ENCODE measurements at places on chromosomes 7 and 10. TPM values are rescaled to one million over a fixed set of nuclear protein-coding genes. Genes with fewer than 3 reads are reported as not detected.

DNA sequence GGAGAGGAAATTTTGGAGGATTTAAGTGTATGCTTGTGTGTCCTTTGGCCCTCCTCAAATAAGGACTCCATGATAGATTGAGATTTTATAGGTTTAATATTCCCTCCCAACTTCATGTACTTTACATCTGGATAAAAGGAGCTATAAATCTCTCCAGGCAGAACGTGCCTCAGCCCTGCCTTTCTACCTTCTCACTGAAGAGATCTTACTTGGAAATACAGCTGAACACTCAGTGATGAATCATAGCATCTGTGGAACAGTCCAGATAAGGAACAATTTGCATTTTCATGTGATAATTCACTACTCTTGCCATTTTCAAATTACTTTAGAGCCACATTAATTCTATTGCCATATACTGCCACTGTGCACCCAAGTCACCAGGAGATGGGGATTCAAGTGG, 364.6 kb upstream of the PODXL start:
- H3K4me1 ChIP-seq = no peaks in the 10 kb centered on the region
- no peaks in the 10 kb centered on the region for H3K27me3 ChIP-seq

DNA sequence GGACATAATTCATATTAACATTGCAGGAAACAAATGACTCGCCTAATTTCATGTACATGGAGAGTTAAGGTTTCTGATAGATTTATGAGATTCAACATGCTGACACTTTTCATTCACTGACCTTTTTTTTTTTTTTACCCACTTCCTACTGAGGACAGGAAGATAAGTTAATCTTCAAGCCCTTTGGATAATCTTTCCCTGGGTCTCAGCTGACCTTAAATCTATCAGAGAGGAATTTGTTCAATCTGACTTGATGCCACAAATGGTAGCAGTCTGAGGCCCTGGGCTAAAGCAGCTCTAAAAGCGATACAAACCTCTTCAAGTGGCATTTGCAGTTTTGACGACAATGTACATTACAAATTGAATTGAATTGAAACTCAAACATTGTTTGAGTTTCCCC, 493.3 kb upstream of the SORCS1 start:
- no peak for DNase-seq
- H3K4me3 ChIP-seq = no peak overlapping the region
- H3K36me3 ChIP-seq = no peaks in the 10 kb centered on the region
- H3K27ac ChIP-seq = no peak overlapping the region
- H3K27me3 ChIP-seq = no peaks in the 10 kb centered on the region
- H3K4me1 ChIP-seq = peaks cover 4% of the 10 kb centered on the region

- peaks cover 13% of the 10 kb centered on the region for H3K4me1 ChIP-seq
- H3K4me3 ChIP-seq = no peak overlapping the region
- H3K36me3 ChIP-seq = no peaks in the 10 kb centered on the region
Measured at GRCh38 chr7:157000741-157001653, 9.5 kb downstream of the MNX1 start.

- H3K4me3 ChIP-seq = no peak overlapping the region
- H3K27ac ChIP-seq = no peak overlapping the region
- no peaks in the 10 kb centered on the region for H3K36me3 ChIP-seq
- DNase-seq = no peak
Measured at GRCh38 chr10:120394446-120394845, 62.6 kb upstream of the PLPP4 start.

Gene CALHM3
- not detected for polyA plus RNA-seq

Gene OPN1SW
- polyA plus RNA-seq = 0.74 TPM

GRCh38 chr10:70258216-70258615, 25.0 kb upstream of the PPA1 start:
- H3K27ac ChIP-seq = no peak overlapping the region
- no peaks in the 10 kb centered on the region for H3K4me1 ChIP-seq
- no peaks in the 10 kb centered on the region for H3K36me3 ChIP-seq
- H3K27me3 ChIP-seq = no peaks in the 10 kb centered on the region

DNA sequence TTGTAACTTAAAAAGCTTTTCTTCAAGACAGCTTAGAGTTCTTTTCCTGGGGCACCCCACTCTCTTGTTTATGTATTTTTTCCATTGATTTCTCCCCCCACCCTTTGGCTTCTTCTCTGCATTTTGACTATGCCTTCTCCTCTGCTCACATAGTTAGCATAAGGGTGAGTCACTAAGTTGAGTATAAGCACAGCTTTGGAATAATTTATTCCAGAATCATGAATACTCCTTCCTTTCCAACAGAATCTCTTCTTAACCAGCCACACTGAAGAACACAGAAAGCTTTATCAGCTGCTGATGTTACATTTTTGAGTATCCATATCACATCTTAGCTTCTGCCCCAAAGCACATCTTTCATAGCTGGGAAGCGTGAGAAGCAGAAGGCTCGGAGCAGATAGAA, 449.5 kb upstream of the MKI67 start:
- peaks cover 16% of the 10 kb centered on the region for H3K4me1 ChIP-seq
- H3K27ac ChIP-seq = no peak overlapping the region
- H3K4me3 ChIP-seq = no peak overlapping the region
- no peaks in the 10 kb centered on the region for H3K36me3 ChIP-seq
- no peak for DNase-seq

Gene ATOH7
- polyA plus RNA-seq = 0.50 TPM

DNA sequence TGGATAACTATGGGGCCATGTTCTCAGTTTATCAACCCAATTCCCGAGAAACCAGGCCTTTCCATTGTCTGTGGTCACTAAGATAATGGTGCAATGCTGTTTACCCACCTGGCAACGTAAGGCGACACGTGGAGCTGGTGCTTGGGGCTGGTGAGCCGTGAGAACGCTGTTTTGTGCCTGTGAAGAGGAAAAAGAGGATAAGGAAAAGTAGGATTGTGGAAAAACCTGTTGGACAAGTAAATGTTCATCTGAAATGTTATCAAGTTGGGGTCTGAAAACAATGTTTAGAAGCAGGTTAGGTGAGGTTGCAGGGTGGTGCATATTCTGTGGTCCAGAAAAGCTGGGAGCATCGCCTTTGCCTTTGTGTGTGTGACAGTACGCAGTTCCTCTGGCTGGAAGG, 88.5 kb downstream of the PPP1R17 start:
- no peaks in the 10 kb centered on the region for H3K4me1 ChIP-seq
- H3K27ac ChIP-seq = no peak overlapping the region
- H3K4me3 ChIP-seq = no peak overlapping the region
- H3K36me3 ChIP-seq = no peaks in the 10 kb centered on the region
- H3K27me3 ChIP-seq = peaks cover 40% of the 10 kb centered on the region

GRCh38 chr7:28018020-28018419, 162.6 kb downstream of the JAZF1 start:
- no peak overlapping the region for H3K27ac ChIP-seq
- no peak overlapping the region for H3K4me3 ChIP-seq
- no peaks in the 10 kb centered on the region for H3K36me3 ChIP-seq
- H3K27me3 ChIP-seq = no peaks in the 10 kb centered on the region

- H3K4me3 ChIP-seq = no peak overlapping the region
- DNase-seq = peak; percentile 81
- no peaks in the 10 kb centered on the region for H3K36me3 ChIP-seq
- H3K4me1 ChIP-seq = no peaks in the 10 kb centered on the region
- H3K27ac ChIP-seq = no peak overlapping the region
- H3K27me3 ChIP-seq = no peaks in the 10 kb centered on the region
Measured at GRCh38 chr10:122911889-122912484, 1.6 kb downstream of the FAM24A start.

DNA sequence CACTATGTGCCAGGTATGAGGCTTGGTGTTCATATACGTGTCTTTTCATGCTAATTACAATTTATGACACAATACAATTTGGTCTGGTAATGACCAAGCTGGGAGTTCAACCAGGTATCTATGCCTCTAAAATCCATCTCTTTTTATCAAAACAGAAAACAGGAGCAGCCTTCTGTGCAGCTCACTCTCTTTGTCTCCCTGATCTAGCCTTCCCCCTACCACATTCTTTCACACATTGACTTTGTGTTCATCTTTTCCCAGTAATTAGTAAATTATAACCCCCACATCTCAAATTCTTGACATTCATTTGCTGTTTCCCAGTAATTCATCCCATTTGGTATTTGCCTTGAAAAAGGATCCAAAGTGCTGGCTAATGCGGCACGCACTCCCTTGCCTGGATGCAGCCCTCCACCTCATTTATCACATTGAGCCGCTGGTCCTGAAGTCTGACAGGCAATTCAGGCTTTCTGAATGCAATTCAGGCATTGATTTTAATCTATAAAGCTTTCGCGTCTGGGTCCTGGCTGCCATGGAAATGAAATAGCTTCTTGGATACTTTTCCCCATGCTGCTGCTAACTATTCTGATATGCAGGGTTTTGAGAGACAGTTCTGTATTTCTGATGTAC, 112.5 kb upstream of the ANKRD1 start:
- H3K36me3 ChIP-seq = no peaks in the 10 kb centered on the region
- peaks cover 3% of the 10 kb centered on the region for H3K4me1 ChIP-seq
- no peak for DNase-seq
- no peak overlapping the region for H3K27ac ChIP-seq
- no peak overlapping the region for H3K4me3 ChIP-seq
- H3K27me3 ChIP-seq = no peaks in the 10 kb centered on the region

Gene C10orf53
- not detected for polyA plus RNA-seq

DNA sequence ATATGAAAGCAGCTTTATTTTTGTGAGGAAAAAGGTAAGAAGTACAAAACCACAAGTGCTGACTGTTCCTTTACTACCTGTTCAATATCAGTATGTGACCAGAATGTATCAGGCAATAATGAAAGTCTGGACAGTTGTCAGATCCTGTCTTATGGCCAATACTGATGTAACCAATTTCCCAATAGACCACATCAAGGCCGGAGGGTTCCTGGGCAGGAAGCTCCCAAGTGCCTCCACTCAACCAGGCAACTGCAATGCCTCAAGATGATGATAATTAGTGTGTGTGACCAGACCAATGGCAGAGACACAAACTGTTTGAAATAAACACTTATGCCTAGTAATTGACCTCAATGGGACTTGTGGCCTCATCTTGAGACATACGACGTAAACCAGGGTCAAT, 149.4 kb upstream of the ASAH2 start:
- no peak for DNase-seq
- no peaks in the 10 kb centered on the region for H3K27me3 ChIP-seq
- no peaks in the 10 kb centered on the region for H3K36me3 ChIP-seq
- H3K4me1 ChIP-seq = peaks cover 9% of the 10 kb centered on the region
- no peak overlapping the region for H3K27ac ChIP-seq
- H3K4me3 ChIP-seq = no peak overlapping the region

- DNase-seq = no peak
- no peak overlapping the region for H3K4me3 ChIP-seq
- H3K27me3 ChIP-seq = no peaks in the 10 kb centered on the region
- peaks cover 23% of the 10 kb centered on the region for H3K4me1 ChIP-seq
Measured at GRCh38 chr10:121216721-121217181, 365.6 kb downstream of the WDR11 start.

DNA sequence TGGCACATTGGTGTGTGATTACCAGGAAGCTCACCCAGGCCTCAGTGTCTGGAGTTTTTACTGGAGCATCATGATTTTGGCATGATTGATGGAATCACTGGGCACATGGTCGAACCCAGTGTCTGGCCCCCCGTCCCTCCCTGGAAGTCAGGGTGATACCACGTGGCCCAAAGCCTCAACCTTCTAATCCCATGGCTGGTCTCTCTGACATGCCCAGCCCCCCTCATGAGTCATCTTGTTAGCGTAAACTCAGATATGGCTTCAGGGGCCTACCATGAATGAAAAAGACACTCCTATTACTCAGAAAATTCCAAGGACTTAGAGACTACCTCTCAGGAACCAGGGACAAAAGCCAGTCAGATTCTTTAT, 109.3 kb downstream of the GRK5 start:
- H3K27me3 ChIP-seq = no peaks in the 10 kb centered on the region
- DNase-seq = no peak
- no peak overlapping the region for H3K4me3 ChIP-seq
- H3K4me1 ChIP-seq = peaks cover 30% of the 10 kb centered on the region

DNA sequence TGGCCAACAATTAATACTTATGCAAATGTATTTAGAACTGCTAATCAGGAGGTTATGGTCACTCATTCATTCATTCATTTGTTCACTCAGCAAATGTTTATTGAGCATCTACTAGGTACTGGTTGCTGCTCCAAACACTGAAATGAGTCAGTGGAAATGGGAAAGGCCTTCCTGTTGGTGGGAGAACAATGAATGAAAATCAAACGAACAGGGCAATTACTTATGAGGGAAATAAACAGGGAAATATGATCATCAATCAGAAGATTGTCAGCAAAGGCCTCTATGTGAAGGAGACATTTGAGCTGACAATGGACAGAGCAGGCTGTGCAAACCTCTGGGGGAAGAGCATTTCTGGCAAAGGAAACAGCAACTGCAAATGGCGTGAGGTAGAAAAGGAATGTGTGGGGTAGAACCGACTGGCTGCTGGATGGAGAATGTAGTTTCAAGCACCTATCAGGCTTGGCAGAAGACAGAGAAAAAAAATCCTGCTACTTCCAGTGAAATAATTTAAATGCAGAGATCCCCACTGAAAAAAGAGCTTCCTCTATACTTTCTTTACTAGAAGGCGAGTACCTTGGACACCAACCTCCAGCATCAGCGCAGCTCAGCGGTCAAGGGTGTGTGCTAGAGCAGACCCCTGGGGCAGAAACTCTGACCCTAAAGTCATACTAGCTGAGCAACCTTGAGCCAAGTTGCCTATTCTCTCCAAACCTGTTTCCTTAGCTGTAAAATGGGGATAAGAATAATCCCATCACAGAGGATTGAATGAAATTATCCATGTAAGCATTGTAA, 108.8 kb upstream of the EEPD1 start:
- no peaks in the 10 kb centered on the region for H3K27me3 ChIP-seq
- peaks cover 34% of the 10 kb centered on the region for H3K4me1 ChIP-seq
- DNase-seq = peak; percentile 33
- no peak overlapping the region for H3K27ac ChIP-seq

DNA sequence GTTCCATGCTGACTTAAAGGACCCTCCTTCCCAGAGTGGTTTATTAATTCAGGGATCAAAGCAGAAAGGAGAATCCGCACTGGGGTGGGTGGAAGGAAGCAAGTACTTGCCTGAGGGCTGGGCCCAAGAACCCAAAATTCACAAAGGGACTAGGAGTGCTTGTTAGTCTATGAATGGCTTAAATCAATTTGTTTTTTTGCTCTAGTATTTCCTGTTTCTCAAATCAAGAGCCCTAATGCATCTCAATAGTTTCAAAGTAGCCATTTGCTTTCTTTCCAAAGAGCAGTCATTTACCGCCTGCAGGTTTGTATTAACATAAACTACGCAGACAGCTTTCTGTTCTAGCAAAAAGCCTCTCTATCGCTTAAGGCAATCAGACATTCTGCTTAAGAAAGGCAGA, 44.2 kb upstream of the SLC35G1 start:
- H3K36me3 ChIP-seq = no peaks in the 10 kb centered on the region
- H3K4me3 ChIP-seq = no peak overlapping the region
- no peaks in the 10 kb centered on the region for H3K4me1 ChIP-seq
- H3K27ac ChIP-seq = no peak overlapping the region
- no peak for DNase-seq

GRCh38 chr7:75624134-75624832, 114.5 kb downstream of the HIP1 start:
- no peaks in the 10 kb centered on the region for H3K36me3 ChIP-seq
- no peaks in the 10 kb centered on the region for H3K27me3 ChIP-seq
- H3K4me1 ChIP-seq = peaks cover 14% of the 10 kb centered on the region
- peak; percentile 95 for DNase-seq
- peak overlapping the region; percentile 89 for H3K27ac ChIP-seq
